ENCODE measurements at places on chromosomes 7 and 10.

- DNase-seq, result no peak
Observed at GRCh38 chr7:150323682-150324372, 482 bp upstream of the ACTR3C start.

DNA sequence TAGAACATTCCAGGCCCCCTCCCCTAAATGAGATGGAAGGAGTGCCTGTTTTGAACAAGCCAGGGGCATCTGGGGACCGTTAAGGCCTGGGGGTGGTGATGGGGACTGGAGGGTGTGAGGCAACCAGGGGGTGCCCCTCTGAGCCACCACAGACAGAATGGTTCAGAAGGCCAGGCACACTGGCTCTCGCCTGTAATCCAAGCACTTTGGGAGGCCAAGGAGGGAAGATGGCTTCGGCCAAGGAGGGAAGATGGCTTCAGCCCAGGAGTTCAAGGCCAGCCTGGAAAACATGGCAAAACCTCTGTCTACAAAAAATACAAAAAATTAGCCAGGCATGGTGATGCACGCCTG, 173.2 kb upstream of the TNRC18 start:
- DNase-seq, result no peak

DNA sequence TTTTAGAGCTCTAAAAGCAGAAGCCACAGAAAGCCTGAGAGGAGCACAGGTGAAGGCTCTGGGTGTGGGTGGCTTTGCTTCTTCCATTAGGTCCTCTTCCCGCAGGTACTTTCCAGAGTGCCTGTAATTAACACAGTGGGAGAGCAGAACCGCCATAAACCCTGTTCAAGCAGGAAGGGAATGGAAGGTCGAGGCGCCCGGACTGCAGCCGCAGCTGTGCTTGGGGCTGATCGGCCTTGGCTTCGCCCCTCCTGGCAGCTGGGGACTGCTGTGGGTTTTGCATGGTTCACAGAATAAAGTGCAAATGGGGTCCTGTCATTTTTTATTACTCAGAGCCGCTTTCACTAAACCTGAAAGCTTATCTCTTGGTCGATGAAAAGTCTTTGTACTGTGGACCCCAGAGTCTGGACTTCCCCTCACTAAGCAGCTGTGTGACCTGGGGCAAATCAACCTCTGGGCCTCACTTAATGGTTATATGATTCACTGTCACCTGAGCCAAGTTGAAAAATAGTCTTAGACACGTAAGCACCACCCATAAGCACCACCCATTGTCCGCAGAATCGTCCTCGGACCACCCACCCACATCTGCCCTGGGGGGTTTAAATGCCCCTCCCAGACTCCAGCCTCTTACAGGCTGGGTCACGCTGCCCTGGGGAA, 100.9 kb downstream of the XRCC2 start:
- DNase-seq, result no peak

GRCh38 chr10:71780719-71781118, 7.4 kb upstream of the VSIR start:
- no peak for DNase-seq

GRCh38 chr10:77072836-77073662, 564.6 kb downstream of the KCNMA1 start:
- DNase-seq, result no peak

DNA sequence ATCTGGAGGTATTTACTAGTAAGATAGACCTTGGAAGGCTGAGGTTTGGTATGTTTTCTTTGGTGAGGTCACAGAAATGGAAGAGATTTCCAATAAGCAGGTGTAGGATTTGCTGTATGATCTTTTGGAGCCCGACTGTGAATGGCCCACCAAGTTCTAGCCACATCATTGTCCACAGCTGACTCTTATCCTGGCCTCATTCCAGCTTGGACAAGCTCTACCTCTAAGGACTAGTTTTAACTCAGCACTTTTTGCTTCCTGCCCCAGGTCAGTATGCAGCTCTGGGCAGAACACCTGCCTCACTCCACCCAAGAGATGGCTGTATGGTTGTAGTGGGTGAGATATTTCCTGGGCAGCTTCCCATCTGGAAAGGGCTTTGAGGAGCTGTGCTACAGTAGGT, 6.1 kb upstream of the CPA4 start:
- DNase-seq, result no peak

GRCh38 chr7:131633342-131633843, 77.0 kb upstream of the PODXL start:
- DNase-seq, result no peak

DNA sequence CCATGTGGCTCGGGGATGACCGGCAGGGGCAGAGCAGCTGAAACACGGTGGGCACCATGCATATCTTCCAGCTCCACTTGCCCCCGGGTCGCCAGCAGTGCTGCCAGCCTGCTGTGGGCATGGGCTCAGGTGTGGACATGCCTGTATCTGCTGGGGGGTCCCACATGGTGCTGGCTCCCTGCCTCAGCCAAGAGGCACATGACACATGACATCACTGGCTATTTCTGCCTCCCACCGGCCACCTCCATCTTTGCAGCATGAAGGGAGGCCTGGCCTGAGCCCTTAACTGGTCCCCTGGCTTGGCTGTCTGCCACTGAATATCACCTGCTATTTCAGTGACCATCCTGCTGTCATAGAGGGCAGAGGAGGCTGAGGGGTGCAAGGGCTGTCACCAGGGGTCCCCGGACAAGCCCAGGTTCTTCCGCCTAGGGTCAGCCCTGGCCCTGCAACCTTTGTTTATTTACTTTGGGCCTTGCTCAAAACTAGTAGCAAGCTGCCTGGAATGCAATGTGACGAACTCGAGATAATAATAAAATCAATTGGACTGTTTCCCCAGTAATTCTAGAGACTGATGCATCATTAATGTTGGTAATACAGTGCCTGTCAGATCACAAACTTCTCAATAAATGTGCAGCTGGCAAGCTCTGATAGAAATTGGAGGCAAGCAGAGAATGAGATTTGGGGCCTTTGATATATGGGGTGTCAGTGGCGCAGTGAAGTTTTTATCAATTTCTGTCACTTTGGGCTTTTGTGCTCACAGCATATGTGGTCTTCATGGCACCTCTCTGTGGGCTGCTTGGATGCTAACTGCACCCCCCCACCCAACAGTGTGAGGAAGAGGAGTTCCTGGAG, 28.5 kb downstream of the ZMIZ1 start:
- no peak for DNase-seq

GRCh38 chr10:78876449-78876848, 192.3 kb upstream of the ZMIZ1 start:
- DNase-seq, result no peak

GRCh38 chr10:30062582-30062981, 3.2 kb upstream of the JCAD start:
- DNase-seq, result no peak

GRCh38 chr7:17298840-17299482, 509 bp downstream of the AHR start:
- DNase-seq, result peak; percentile 69

GRCh38 chr10:126949161-126949503, 43.9 kb downstream of the DOCK1 start:
- no peak for DNase-seq

DNA sequence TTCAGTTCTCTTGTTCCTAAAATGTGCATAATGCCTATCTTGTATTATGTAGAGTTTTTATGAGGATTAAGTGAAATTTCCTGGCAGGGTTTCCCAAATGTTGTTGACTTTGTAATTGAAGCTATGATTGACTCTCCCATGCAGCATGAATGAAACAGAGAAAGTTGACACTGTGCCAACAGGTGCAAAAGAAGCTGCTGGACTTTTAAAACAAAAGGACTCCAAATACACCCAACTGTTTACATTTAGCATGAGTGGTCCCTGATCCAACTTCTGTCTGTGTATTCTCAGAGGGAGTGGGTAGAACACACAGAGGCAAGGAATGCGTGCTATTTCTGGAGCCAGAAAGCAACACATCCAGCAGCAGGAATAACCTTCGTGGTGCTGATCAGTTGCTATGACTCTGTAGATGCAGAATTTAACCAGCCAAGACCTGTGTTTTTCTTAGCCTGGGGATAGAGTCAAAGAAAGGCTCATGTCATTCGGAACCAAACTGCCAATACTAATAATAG, 14.4 kb upstream of the RBM20 start:
- DNase-seq, result no peak

GRCh38 chr7:140857048-140857447, 67.7 kb downstream of the BRAF start:
- DNase-seq, result no peak

DNA sequence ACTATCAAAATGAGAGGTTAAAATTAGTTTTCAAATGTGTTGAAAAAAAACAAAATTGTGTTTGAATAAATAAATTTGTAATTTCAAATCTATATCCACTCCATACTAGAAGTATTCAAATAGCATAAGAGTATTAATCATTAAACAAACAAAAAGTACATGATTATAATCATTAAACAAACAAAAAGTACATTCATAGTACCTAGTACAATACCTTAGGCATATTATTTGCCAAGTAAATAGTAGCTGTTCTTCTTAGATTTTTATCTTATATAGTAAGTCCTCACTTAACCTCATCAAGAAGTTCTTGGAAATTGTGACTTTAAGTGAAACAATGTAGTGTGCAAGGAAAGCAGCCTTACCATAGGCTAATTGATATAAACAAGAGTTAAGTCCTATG, 349.3 kb upstream of the VWC2 start:
- no peak for DNase-seq

DNA sequence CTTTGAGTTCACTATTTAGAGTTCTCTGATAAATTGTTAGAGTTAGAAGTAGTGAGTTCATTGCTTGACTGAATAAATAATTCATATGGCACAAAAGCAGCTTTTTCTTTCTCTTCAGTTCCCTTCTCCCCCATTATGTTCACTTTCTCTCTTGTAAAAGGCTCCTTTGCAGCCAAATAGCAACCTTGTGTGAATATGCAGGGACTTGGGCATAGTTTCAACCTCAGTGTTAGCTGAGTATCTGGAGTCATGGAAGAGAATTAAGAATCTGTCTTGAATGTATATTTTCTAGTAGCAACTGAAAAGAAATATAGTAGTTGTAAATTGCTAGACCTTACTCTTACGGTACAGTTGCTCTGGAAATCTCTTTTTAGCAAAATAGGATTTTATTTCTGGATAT, 31.9 kb downstream of the ZEB1 start:
- no peak for DNase-seq

DNA sequence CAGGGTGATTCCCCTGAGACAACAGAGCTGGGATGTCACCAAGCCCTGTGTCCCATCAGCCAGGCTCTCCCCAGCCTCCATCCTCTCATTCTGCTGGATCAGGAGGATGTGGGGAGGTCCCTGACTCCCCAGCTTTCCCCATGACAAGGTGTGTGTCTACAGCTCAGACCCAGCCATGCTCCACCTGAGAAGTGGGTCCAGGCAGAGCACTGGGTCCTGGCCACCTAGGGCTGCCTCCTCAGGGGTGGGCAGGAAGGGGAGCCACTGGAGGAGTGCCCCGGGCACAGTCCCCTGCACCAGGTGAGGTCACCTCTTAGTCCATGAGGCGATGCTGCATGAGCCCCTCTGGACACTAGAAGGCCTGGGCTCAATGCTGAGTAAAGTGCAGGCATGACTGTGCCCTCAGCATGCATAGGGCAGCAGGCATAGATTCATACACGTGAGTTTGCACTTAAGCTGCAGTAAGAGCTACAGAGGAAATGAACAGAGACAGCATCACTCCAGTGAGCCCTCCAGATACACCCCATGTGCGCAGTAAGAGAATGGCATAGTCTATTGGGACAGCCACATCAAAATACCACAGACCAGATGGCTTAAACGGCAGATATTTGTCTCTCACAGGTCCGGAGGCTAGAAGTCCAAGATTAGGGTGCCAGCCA, 48.3 kb downstream of the ALOX5 start:
- no peak for DNase-seq

GRCh38 chr10:71980181-71981014, 16.2 kb downstream of the CHST3 start:
- DNase-seq, result no peak

DNA sequence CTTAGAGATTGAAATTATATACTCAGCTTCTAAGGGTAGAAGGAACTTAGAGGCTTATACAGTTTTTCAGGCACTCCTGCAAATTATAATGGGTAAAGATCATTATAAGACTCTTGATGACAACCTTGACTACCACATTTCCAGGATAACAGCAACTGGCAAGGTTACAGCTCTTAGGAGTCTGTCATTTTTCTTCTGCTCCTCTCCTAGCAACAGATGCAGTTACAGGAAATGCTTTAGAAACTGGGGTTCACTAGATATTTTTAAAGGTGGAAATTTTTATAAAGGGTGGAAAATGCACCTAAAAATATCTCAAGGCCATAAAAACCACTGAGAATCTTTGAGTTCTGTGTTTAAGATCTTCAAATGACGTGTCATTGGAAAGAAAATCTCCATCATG, 185.8 kb downstream of the RELN start:
- DNase-seq, result no peak

DNA sequence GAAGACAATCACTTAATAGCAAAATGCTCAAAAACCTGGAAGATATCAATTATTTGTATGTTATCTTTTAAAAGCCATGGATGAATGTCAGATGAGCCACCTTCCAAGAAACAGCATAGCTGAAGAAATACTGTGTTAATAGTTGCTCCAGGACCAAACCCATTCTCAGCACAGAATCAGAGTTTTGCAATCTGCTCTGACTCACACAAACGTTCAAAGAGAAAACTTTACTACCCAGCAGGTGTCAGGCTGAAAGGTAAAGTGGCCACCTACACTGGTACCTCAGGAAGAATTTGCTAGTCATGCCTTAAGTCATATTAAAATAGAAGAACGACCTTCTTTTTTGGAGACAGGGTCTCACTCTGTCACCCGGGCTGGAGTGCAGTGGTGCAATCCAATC, 526.5 kb downstream of the PARD3 start:
- DNase-seq, result no peak

DNA sequence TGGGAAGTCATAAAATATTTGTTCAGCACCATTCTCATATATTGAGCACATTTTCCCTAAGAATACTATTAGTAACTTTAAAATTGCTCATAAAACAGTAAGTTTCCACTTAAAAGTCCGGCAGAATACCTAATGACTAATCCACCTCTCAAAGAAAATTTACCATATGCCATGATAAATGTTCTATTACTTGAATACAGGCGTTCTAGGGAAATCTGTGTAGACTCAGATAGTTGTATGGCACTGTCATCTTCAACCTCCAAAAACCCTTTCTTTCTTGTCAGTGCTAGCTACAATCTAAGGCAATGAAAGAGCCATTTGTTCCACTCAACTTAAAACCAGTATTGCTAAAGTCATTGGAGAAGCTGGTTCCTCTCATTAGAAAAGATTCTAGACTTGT, 7.3 kb downstream of the GPR37 start:
- no peak for DNase-seq

GRCh38 chr7:41027428-41028115, 675.3 kb downstream of the INHBA start:
- DNase-seq, result no peak

- no peak for DNase-seq
Observed at GRCh38 chr7:32163141-32163806, 93.1 kb upstream of the PDE1C start.

DNA sequence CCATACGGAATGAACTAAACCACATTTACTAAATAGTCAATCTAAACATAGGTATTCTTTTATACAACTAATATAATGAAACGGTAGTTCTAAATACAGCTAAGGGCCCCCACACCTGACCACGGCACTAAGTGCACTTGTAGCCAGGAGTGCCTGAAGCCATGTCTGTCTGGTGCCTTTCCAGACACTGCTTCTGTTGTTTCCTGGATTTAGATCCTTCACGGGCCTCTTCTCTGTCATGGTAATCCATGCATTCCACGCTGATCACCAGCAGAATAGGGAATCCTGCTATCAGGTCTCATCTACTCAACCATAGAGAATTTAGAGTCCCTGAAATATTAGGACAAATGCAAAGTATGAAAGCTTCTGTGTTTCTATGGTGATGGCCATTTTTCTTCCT, 37.8 kb downstream of the OSBPL3 start:
- DNase-seq, result no peak

- DNase-seq, result no peak
Observed at GRCh38 chr7:124074007-124074406, 41.1 kb upstream of the TMEM229A start.
